ENCODE measurements at places on chromosomes 13 and 19.

GRCh38 chr13:93080587-93080986 lies 146.0 kb upstream of the GPC6 start:
- DNase-seq: no peak
- H3K4me1 ChIP-seq: no peaks in the 10 kb centered on the region
- H3K4me3 ChIP-seq: no peak overlapping the region
- no peaks in the 10 kb centered on the region for H3K27me3 ChIP-seq
- no peak overlapping the region for H3K27ac ChIP-seq

- no peaks in the 10 kb centered on the region for H3K4me1 ChIP-seq
- no peaks in the 10 kb centered on the region for H3K27me3 ChIP-seq
- no peaks in the 10 kb centered on the region for H3K36me3 ChIP-seq
Observed at GRCh38 chr13:20151612-20152011, 9.2 kb downstream of the GJA3 start.

- DNase-seq: no peak
- no peaks in the 10 kb centered on the region for H3K4me1 ChIP-seq
- no peaks in the 10 kb centered on the region for H3K27me3 ChIP-seq
- H3K36me3 ChIP-seq: peaks cover 96% of the 10 kb centered on the region
- no peak overlapping the region for H3K27ac ChIP-seq
Observed at GRCh38 chr19:4256563-4256962, 9.7 kb downstream of the YJU2 start.

DNA sequence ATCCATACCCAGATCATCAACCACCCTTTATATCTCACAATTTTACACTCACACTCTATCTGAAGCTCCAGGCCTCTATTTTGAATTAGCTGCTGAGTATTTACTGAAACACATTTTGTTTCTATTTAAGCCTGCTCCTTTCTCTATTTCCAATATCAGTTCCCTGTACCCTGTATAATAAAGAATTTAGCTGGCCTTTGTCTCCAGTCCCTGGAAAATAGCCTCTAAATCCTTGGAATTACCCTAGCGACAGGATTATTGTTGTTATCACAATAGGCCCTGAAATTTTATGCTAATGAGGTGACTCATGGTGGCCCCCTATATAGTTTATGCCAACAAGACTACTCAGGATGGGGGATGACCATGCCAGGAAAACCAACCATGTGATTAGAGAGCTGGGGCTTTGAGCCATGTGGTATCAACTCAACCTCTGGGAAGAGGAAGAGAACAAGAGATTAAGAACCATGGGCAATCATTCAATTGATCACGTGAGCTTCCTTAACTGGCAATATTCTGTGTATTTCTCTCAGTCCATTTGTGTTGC lies 72.7 kb downstream of the KATNAL1 start:
- peaks cover 7% of the 10 kb centered on the region for H3K36me3 ChIP-seq
- DNase-seq: no peak
- H3K27me3 ChIP-seq: no peaks in the 10 kb centered on the region
- H3K4me1 ChIP-seq: no peaks in the 10 kb centered on the region
- no peak overlapping the region for H3K4me3 ChIP-seq
- no peak overlapping the region for H3K27ac ChIP-seq

GRCh38 chr19:4059453-4059871 lies 7.2 kb downstream of the ZBTB7A start:
- peak overlapping the region; percentile 97 for H3K27ac ChIP-seq
- peaks cover 25% of the 10 kb centered on the region for H3K36me3 ChIP-seq
- H3K4me1 ChIP-seq: peaks cover 94% of the 10 kb centered on the region
- DNase-seq: no peak
- no peaks in the 10 kb centered on the region for H3K27me3 ChIP-seq

- no peak overlapping the region for H3K27ac ChIP-seq
- no peaks in the 10 kb centered on the region for H3K36me3 ChIP-seq
- peaks cover 43% of the 10 kb centered on the region for H3K4me1 ChIP-seq
- no peak for DNase-seq
- H3K4me3 ChIP-seq: no peak overlapping the region
Observed at GRCh38 chr13:99014522-99014921, 36.7 kb upstream of the DOCK9 start.

Data from esophagus muscularis mucosa (tissue), 4 donors.